ENCODE measurements at places on chromosomes 11 and 22.

DNA sequence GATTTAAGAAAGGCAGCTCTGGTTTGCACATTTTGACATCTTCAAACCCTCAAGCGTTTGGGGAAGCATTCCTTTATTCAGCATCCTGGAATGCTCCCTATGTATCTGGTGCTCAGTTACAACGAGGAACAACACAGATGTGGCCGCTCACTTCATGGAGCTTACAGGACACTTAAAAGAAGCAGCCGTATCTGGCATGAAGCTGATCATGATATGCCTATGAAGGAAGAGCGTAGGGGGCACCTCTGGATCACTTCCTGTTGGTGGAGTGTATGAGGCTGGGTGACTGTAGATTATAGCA, 72.3 kb upstream of the TP53I11 start:
- H3K36me3 ChIP-seq = no peaks in the 10 kb centered on the region
- H3K4me3 ChIP-seq = no peak overlapping the region
- peaks cover 60% of the 10 kb centered on the region for H3K4me1 ChIP-seq
- no peak for DNase-seq

- H3K4me1 ChIP-seq = peaks cover 47% of the 10 kb centered on the region
- no peak overlapping the region for H3K4me3 ChIP-seq
These were observed 99.7 kb upstream of the SYT13 start for GRCh38 chr11:45385844-45386243.

- H3K27ac ChIP-seq = peak overlapping the region; percentile 32
- DNase-seq = no peak
- no peaks in the 10 kb centered on the region for H3K36me3 ChIP-seq
- H3K4me3 ChIP-seq = no peak overlapping the region
- H3K27me3 ChIP-seq = peaks cover 16% of the 10 kb centered on the region
These were observed 9.9 kb upstream of the APOBEC3A start for GRCh38 chr22:38947321-38948140.

- H3K27me3 ChIP-seq = no peaks in the 10 kb centered on the region
- no peak overlapping the region for H3K4me3 ChIP-seq
- H3K4me1 ChIP-seq = peaks cover 24% of the 10 kb centered on the region
- no peak for DNase-seq
These were observed 6.1 kb upstream of the CD59 start for GRCh38 chr11:33742249-33742851.

- no peaks in the 10 kb centered on the region for H3K4me1 ChIP-seq
- no peak overlapping the region for H3K4me3 ChIP-seq
- no peak for DNase-seq
- peaks cover 3% of the 10 kb centered on the region for H3K27me3 ChIP-seq
- H3K36me3 ChIP-seq = peaks cover 54% of the 10 kb centered on the region
- H3K27ac ChIP-seq = no peak overlapping the region
These were observed 83.3 kb upstream of the ALKBH3 start for GRCh38 chr11:43797337-43797736.

- no peaks in the 10 kb centered on the region for H3K36me3 ChIP-seq
- H3K27ac ChIP-seq = no peak overlapping the region
- no peaks in the 10 kb centered on the region for H3K4me1 ChIP-seq
- no peak overlapping the region for H3K4me3 ChIP-seq
- H3K27me3 ChIP-seq = peaks cover 7% of the 10 kb centered on the region
These were observed 181.6 kb downstream of the SHANK2 start for GRCh38 chr11:71070490-71071453.

GRCh38 chr11:19472679-19473078, 231.9 kb upstream of the E2F8 start:
- H3K4me3 ChIP-seq = no peak overlapping the region
- no peaks in the 10 kb centered on the region for H3K36me3 ChIP-seq
- peaks cover 19% of the 10 kb centered on the region for H3K4me1 ChIP-seq
- H3K27ac ChIP-seq = no peak overlapping the region
- no peak for DNase-seq

DNA sequence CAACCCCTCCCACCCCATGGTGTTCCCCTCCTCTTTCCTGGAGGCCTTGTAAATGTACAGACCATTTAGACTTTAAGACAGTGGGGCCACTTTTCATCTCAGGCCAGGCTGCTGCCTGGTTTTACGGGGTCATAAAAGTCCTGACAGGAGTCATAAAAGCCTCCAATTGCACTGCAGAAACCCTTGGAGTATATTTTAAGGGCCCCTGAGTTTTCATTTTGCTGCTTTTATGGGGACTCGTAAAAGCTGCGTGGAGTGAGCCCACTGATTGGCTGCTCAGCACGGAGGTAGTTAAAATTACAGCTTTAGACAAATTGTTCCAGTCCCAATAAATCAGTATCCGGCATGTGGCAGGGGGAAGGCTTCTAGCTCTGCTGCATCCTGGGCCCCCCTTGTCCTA, 627.6 kb downstream of the NTM start:
- no peak overlapping the region for H3K4me3 ChIP-seq
- peak overlapping the region; percentile 33 for H3K27ac ChIP-seq
- DNase-seq = peak; percentile 45
- peaks cover 10% of the 10 kb centered on the region for H3K36me3 ChIP-seq
- peaks cover 14% of the 10 kb centered on the region for H3K27me3 ChIP-seq
- no peaks in the 10 kb centered on the region for H3K4me1 ChIP-seq

GRCh38 chr11:118289401-118289800, 15.1 kb upstream of the CD3E start:
- no peaks in the 10 kb centered on the region for H3K36me3 ChIP-seq
- H3K27me3 ChIP-seq = peaks cover 70% of the 10 kb centered on the region
- H3K27ac ChIP-seq = no peak overlapping the region
- no peak overlapping the region for H3K4me3 ChIP-seq
- no peaks in the 10 kb centered on the region for H3K4me1 ChIP-seq

DNA sequence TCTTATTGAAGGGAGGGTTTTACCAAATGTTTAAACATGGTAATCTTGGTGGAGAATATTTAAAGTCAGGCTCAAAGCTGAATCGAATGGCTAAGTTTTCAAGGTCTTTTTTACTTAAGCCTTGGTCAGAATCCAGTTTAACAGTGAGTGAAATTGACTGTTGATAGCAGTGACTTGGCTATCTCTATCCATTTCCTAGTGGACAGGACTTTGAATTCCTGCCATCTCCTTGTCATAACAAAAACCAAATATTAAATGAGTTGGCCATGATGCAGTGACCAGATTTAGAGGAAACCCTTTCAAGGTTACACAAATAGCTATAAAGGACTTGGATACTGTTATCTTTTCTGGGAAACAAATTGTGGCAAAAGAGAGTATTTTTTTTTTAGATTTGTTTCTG, 92.0 kb downstream of the JRKL start:
- no peak for DNase-seq
- H3K27me3 ChIP-seq = no peaks in the 10 kb centered on the region
- peaks cover 35% of the 10 kb centered on the region for H3K4me1 ChIP-seq
- peaks cover 8% of the 10 kb centered on the region for H3K36me3 ChIP-seq
- H3K27ac ChIP-seq = no peak overlapping the region
- H3K4me3 ChIP-seq = no peak overlapping the region

DNA sequence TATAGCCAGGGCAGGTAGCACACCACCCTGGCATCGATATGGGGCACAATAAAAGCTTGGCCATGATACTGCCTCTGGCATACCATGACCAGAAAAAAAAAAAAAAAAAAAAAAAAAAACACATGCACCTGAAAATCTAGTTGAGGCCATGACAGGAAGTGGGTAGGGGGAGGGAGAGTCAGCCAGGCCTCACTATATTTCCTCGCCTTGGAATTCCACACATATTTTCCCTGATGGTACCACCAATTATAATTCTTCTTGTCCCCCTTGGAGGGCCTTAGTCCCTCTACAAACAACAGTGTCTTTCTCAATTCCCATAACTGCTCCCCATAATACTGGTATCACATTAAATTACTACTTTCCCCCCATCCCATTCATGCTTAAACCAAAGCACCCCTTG, 12.6 kb upstream of the CHKA start:
- peaks cover 4% of the 10 kb centered on the region for H3K4me1 ChIP-seq
- H3K4me3 ChIP-seq = no peak overlapping the region
- no peak for DNase-seq
- H3K27ac ChIP-seq = no peak overlapping the region

- no peak for DNase-seq
- peaks cover 34% of the 10 kb centered on the region for H3K4me1 ChIP-seq
- no peak overlapping the region for H3K4me3 ChIP-seq
These were observed 51.3 kb downstream of the BCR start for GRCh38 chr22:23231471-23232093.

DNA sequence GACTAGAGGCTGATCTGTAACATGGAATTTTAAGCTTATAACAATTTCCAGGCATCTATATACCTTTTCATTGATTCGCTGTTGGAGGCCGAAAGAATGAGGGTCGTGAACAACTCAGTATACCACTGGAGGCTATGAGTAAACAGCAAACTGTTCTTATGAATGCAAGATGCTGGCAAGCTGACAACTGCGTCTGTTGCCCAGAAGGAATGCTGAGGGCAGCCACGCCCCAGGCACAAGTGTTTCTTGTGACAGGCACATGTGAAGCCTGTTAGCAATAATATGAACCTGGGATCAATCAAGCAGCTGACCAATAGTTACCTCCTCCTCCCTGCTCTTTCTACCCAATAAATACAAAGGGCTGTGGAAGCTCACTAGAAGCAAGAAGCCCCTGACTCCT, 15.3 kb downstream of the RTCB start:
- no peak overlapping the region for H3K4me3 ChIP-seq
- no peak overlapping the region for H3K27ac ChIP-seq
- H3K36me3 ChIP-seq = peaks cover 90% of the 10 kb centered on the region

Data from nephron progenitor cell (in vitro differentiated cells).